ENCODE measurements at places on chromosomes 2 and 18.

DNA sequence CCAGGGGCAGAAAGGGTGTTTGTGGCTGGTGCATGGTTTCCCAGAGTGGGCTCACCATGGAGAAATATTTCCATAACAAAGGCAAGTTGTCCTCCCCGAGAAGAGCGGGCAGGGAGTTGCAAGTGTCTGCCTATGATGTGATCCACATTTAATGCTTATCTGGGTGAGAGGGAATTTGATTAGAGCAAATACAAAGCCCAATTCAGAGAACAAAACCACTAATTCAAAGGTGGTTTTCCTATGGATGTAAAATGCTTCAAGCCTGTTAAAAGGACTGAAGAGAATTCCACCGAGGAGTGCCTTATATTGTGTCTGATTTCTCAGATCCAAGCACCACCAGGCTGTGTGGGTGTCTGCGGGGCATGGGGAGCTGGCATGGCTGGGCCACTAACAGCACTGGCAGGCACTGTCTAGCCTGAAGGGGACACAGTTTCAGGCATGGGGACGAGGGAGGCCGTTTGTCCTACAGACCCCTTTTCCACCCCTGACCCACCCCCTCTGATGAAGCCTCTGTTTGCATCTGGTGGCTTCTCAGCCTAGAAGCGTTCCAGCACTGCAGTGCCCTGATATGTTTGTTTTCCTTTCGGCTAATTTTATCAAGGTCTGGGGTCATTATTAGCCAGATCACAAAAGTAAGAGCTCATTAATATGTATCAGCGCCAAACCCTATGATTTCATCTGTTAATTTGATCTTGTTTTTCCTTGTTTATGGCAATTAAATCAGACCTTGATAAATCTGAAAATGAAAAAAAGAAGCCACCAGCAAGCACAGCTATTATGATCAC, 357.3 kb downstream of the HRH4 start:
- H3K4me3 ChIP-seq = no peak overlapping the region
- no peak overlapping the region for H3K27ac ChIP-seq
- no peaks in the 10 kb centered on the region for H3K4me1 ChIP-seq
- no peaks in the 10 kb centered on the region for H3K27me3 ChIP-seq
- no peaks in the 10 kb centered on the region for H3K36me3 ChIP-seq
- no peak for DNase-seq

DNA sequence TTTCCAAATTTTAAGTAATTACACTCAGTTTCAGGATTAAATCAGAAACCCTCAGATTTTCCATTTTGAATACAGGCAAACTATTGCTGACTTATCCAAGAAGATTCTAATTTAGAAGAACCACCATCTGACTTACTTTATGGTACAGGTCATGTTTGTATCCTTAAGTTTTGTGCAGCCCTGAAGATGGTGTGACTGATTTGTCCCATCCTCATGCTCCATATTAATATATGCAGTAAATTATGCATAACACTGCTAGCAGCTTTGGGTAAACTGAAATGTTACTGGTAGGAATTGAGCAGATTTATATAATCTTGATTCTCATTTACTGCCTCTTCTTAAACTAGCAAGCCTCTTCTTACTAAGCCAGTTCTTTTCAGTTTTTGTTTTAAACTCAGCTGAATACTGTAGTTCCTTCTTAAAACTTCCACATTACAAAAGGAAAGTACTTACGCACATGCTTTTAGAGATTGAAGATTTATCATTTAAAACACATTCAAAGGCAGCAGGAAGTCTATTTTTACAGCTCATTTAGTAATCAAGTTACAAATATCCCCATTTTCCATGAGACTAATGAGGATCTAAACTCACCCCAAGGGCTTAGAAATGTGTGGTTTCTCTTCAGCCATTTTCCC, 25.7 kb downstream of the MEX3C start:
- no peaks in the 10 kb centered on the region for H3K4me1 ChIP-seq
- no peak overlapping the region for H3K4me3 ChIP-seq
- no peak for DNase-seq
- H3K27me3 ChIP-seq = no peaks in the 10 kb centered on the region
- H3K27ac ChIP-seq = no peak overlapping the region

GRCh38 chr2:197011801-197012641, 85.5 kb upstream of the PGAP1 start:
- no peaks in the 10 kb centered on the region for H3K36me3 ChIP-seq
- H3K4me1 ChIP-seq = no peaks in the 10 kb centered on the region
- no peaks in the 10 kb centered on the region for H3K27me3 ChIP-seq

DNA sequence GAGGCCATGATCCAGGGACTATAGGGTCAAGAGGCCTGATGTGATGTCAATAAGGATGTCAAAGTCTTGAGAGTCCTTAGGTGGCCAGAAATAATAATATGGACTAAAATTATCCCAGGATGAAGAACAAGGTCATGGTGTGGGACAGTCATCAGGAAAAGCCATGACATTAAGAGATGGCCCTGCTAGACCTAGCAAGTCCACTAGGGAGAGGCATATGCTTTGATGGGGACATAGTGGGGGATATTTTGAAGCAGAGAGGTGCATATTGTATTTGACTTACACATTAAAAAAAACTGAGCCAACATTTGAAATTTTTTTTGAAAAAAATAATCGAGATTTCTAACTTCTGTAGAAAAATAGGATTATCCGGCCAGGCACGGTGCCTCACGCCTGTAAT, 53.3 kb upstream of the CXCR4 start:
- no peak overlapping the region for H3K4me3 ChIP-seq
- no peaks in the 10 kb centered on the region for H3K4me1 ChIP-seq
- no peak for DNase-seq
- no peak overlapping the region for H3K27ac ChIP-seq

DNA sequence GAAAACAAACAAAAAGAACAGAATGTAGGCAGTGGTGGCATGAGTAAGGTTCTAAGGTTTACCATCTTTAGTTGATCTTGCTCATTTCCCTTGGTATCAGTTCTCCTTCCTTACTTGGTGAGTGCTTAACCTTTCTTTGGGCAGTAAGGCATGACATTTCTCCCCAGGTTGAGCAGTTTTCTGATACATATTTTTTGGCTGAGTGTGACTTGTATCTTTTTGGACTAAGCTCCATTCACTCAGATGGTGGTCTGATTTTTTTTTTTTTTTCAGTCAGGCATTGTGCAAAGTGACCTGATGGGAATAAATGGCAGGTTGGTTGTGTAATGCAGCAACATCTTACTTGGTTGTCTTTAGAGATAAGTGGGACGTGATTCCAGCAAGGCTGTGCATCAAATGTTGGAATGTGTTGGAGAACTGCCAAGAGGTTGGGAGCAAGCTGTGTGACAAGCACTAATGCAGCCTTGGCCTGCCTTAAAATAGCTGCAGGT, 15.1 kb downstream of the SPTBN1 start:
- H3K4me1 ChIP-seq = peaks cover 61% of the 10 kb centered on the region
- no peak overlapping the region for H3K4me3 ChIP-seq
- H3K27me3 ChIP-seq = no peaks in the 10 kb centered on the region
- peak overlapping the region; percentile 78 for H3K27ac ChIP-seq
- H3K36me3 ChIP-seq = no peaks in the 10 kb centered on the region

DNA sequence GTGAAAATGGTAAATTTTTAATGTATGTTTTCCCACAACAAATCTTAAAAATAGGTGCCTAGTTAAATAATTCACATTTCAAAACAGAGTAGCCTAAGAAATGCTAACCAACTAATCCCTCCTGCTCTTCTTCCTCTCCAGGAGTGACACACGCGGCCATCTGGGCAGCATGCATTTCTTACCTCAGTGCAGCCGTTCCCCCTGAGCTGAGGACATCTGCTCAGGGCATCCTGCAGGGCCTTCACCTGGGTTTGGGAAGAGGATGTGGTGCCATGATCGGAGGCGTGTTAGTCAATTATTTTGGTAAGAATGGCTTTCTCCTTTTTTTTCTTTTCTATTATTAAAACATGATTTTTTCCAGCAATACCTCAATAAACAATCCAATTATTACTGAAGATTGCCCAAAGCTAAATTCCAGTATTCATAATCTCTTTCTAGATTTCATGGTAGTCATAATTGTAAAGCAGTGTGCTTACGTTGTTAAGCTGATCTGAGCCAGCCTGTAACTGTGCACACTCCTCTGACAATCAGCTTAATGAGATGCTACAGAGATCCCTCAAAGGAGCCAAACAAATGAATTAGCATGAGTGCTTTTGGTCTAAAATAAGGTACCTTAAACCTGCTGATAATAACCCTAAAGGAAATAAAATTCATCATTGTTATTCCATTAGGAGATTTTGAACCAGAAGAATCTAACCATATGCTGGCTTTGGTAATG, 45.8 kb downstream of the NEMP2 start:
- H3K4me1 ChIP-seq = peaks cover 16% of the 10 kb centered on the region
- H3K4me3 ChIP-seq = no peak overlapping the region
- peaks cover 12% of the 10 kb centered on the region for H3K36me3 ChIP-seq
- DNase-seq = no peak

GRCh38 chr18:48816554-48816953, 134.2 kb downstream of the SMAD7 start:
- no peaks in the 10 kb centered on the region for H3K36me3 ChIP-seq
- no peaks in the 10 kb centered on the region for H3K4me1 ChIP-seq
- H3K27me3 ChIP-seq = no peaks in the 10 kb centered on the region
- DNase-seq = no peak
- no peak overlapping the region for H3K27ac ChIP-seq

DNA sequence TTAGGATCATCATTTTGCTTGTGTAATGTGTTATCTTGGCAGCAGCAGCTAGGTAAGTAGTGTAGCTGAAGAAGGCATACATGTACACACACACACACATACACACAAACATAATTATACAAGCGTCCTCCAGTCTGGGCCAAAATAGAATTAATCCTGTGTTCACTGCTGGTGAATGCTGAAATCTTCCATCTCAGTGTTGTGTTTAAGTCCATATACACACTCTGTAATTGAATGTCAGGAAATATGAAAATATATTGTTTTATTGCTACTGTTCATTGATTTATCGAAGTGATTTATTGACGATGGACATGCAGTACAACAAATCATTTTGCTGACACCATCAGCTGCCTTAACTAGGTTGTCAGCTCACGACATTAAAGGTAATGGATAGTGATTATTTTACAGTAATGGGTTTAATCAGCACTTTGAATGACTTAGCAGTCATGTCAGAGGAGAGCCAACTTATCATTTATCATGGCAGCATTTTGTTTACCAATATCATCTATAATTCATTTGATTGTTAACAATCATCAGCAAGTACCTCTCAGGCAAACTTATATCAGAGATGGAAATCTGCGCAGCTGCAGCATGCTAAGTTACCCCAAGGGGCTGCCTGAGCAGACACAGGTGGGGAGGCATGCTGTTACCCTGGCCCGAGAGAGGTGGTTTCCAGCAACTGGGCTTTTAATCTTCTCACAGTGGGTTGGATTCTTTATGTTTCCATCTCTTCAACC, 83.7 kb upstream of the FSHR start:
- H3K36me3 ChIP-seq = no peaks in the 10 kb centered on the region
- no peak for DNase-seq
- H3K27ac ChIP-seq = no peak overlapping the region
- no peaks in the 10 kb centered on the region for H3K4me1 ChIP-seq
- no peak overlapping the region for H3K4me3 ChIP-seq
- H3K27me3 ChIP-seq = no peaks in the 10 kb centered on the region

GRCh38 chr2:206935991-206936842, 3.1 kb upstream of the CPO start:
- H3K27me3 ChIP-seq = no peaks in the 10 kb centered on the region
- H3K4me3 ChIP-seq = no peak overlapping the region
- DNase-seq = no peak

GRCh38 chr2:80392441-80392840, 87.9 kb upstream of the LRRTM1 start:
- no peaks in the 10 kb centered on the region for H3K4me1 ChIP-seq
- no peak overlapping the region for H3K4me3 ChIP-seq
- H3K36me3 ChIP-seq = no peaks in the 10 kb centered on the region
- no peak overlapping the region for H3K27ac ChIP-seq

DNA sequence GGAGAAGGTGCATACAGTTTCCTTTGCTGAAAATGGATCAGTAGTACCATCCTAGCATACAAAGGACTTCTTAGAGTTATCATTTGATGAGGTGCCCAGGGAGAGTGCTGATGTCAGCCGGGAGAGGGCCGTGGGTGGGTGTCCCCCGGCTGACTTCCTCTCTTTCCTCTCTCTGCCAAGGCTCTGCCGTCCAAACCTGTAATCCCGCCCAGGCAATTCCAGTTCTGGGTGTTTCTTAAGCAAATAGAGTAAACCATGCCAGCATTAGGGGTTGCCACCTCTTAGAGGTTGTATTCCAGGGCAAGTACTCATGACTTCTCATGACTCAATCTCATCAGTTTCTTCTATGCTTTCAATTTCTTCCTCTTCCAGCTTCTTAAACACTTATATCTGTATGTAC, 117.2 kb downstream of the GATA6 start:
- no peak overlapping the region for H3K27ac ChIP-seq
- H3K27me3 ChIP-seq = no peaks in the 10 kb centered on the region
- no peaks in the 10 kb centered on the region for H3K4me1 ChIP-seq

GRCh38 chr2:150234787-150235446, 252.6 kb downstream of the RND3 start:
- H3K27ac ChIP-seq = no peak overlapping the region
- no peak for DNase-seq
- no peaks in the 10 kb centered on the region for H3K4me1 ChIP-seq
- no peaks in the 10 kb centered on the region for H3K36me3 ChIP-seq
- no peaks in the 10 kb centered on the region for H3K27me3 ChIP-seq

- H3K27ac ChIP-seq = no peak overlapping the region
- H3K4me1 ChIP-seq = no peaks in the 10 kb centered on the region
- no peak overlapping the region for H3K4me3 ChIP-seq
- H3K27me3 ChIP-seq = no peaks in the 10 kb centered on the region
- DNase-seq = no peak
These were observed 70.7 kb downstream of the MYOM1 start for GRCh38 chr18:3148930-3149535.

DNA sequence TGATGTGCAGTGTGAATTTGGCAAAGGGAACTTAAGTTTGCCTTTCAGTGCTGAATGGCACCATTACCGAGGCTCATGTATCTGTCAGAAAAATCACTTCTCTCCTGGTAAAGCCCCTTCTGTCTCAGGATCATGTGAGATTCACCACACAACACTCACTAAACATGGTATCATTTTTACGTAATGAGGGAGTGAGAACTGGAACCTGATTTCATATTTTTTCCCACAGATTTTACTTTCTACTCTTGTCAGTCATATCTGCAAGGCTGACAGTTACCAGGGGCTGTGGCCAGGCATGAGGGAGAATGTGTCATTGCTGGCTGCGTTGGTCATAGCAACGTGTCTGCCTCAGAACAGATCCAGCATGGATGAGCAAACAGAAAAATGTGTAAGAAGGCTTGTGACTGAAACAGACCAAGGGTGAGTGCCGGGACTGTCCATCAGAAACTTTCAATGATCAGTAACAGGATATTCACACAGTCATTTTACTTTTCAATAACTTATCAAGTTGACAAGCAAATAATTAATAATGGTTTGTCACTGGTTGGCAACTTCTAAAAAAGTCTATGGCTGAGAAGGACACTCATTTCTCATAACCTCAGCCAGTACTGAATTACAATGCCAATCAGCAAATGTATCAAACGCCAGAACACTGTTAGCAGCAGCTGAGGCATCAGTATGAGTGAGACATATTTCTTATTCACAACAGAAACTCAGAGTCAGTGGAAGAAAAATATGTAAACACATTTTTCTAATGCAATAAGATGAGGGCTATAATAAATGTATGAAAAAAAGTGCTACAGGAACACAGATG, 100.5 kb downstream of the CDC42EP3 start:
- no peak for DNase-seq
- no peak overlapping the region for H3K4me3 ChIP-seq
- H3K27me3 ChIP-seq = no peaks in the 10 kb centered on the region

GRCh38 chr2:108969856-108970255, 19.2 kb downstream of the EDAR start:
- no peaks in the 10 kb centered on the region for H3K36me3 ChIP-seq
- H3K27me3 ChIP-seq = no peaks in the 10 kb centered on the region
- H3K4me3 ChIP-seq = no peak overlapping the region
